ENCODE measurements at places on chromosomes 4 and X. TPM values are rescaled to one million over a fixed set of nuclear protein-coding genes. Genes with fewer than 3 reads are reported as not detected.
A peak's percentile ranks its signal among the peaks of the same experiment; 100 is the strongest.

- no peak for DNase-seq
These were observed 12.2 kb downstream of the TRPC3 start for GRCh38 chr4:121939690-121940089.

DNA sequence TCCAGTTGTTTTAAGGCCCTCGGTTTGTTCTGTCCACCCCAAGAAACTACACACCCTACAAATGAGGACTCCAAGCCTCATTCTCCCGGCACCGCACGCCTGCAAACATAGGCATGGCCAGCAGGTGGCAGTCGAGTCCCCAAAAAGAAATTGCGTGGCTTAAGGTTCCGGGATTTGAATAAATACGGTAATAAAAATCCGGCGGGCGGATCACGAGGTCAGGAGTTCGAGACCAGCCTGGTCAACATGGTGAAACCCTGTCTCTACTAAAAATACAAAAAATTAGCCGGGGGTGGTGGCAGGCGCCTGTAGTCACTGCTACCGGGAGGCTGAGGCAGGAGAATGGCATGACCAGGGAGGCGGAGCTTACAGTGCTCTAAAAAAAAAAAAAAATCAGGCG lies 21.8 kb upstream of the CSF2RA start:
- DNase-seq: peak; percentile 55

DNA sequence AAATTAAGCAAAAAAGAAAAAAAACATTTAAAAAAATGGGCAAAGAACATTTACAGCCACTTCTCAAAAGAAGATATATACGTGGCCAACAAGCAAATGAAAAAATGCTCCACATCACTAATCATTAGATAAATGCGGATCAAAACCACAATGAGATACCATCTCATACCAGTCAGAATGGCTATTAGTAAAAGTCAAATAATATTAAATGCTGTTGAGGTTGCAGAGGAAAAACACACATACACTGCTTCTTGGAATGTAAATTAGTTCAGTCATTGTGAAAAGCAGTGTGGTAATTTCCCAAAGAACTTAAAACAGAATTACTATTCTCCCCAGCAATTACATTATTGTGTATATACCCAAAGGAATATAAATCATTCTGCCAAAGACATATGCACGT lies 1189.0 kb downstream of the PCDH18 start:
- DNase-seq: no peak

GRCh38 chr4:142960126-142960525 lies 114.0 kb upstream of the INPP4B start:
- no peak for DNase-seq

- peak; percentile 60 for DNase-seq
These were observed 5.6 kb downstream of the PRDM8 start for GRCh38 chr4:80202741-80203553.

GPR78 gene
- total RNA-seq: not detected

GPR50 gene
- total RNA-seq: not detected

TAF7L gene
- total RNA-seq: not detected
